ENCODE measurements at places on chromosomes 12 and 14. TPM values are rescaled to one million over a fixed set of nuclear protein-coding genes. Genes with fewer than 3 reads are reported as not detected.

DNA sequence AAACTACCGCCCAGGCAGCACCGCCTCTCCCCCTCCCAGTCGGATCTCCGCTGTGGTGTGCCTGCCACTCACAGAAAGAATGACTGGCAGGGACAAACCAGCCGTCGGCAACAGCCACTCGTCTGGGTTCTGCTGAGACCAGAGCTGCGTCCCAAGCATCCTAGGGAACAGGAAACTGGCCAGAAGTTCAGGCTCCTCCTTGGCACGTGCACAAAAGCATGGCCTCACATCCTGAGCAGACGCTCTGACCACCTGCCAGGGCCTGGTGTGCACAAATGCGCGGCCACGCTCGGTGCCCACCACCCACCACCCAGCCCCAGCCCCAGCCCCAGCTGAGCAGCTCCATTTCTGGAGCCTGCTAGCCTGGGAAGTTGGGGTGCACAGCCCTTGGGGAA is 214.8 kb downstream of the DPF3 start:
- no peak overlapping the region for H3K4me3 ChIP-seq
- DNase-seq: no peak
- no peaks in the 10 kb centered on the region for H3K36me3 ChIP-seq
- H3K27ac ChIP-seq: peak overlapping the region; percentile 63
- no peaks in the 10 kb centered on the region for H3K27me3 ChIP-seq

GRCh38 chr12:30796313-30796780 is 41.6 kb upstream of the CAPRIN2 start:
- H3K4me3 ChIP-seq: peak overlapping the region; percentile 77
- no peak for DNase-seq
- H3K27ac ChIP-seq: no peak overlapping the region
- peaks cover 8% of the 10 kb centered on the region for H3K36me3 ChIP-seq

GRCh38 chr12:92556141-92556540 is 146.6 kb upstream of the PLEKHG7 start:
- H3K27ac ChIP-seq: no peak overlapping the region
- no peak for DNase-seq
- H3K4me1 ChIP-seq: peaks cover 7% of the 10 kb centered on the region
- H3K4me3 ChIP-seq: no peak overlapping the region

Gene SLC38A4
- not detected for total RNA-seq

All from endodermal cell (in vitro differentiated cells).